ENCODE measurements at places on chromosomes 3 and 15. TPM values are rescaled to one million over a fixed set of nuclear protein-coding genes. Genes with fewer than 3 reads are reported as not detected.

Gene MME
- 24.3 TPM for total RNA-seq

GRCh38 chr3:186477876-186478275 is 66.3 kb downstream of the CRYGS start:
- DNase-seq: no peak

DNA sequence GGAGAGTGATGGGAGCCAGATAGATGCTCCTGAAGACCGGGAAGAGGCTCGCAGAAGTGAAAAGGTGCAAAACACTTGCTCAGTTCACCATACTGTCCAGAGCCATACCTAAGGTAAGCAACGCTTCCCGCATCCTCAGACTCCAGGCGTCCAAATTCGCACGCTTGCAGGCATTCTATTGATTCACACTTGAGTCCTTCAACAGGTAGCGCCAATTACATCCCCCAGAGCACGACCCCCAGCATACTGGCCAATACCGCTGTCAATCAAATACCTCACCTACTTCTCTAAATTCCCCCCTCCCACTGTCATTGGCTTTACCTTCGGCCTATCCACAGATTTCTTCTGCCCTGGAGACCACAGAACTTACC is 361 bp upstream of the STXBP5L start:
- DNase-seq: no peak

DNA sequence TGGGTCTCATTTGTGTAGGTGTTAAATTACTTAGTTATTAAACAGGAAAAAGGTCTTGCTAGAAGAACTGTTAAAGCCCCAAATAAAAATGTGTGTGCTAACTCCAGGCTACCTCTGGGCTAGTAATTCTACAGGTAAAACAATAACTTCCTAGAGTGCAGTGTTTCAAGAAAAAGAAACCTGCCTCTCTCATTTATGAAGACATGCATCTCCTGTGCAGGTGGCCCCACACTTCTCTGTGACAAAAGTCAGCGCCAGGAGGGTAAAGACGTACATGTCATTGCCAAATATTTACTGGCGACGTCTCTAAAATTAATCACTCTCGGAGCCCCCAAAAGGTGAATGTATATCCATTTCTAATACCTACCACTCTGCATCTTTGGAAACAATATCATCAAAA is 131.7 kb downstream of the FOXP1 start:
- no peak for DNase-seq

GRCh38 chr3:111870620-111871019 is 11.6 kb downstream of the PHLDB2 start:
- DNase-seq: no peak

Gene RTP3
- not detected for total RNA-seq

DNA sequence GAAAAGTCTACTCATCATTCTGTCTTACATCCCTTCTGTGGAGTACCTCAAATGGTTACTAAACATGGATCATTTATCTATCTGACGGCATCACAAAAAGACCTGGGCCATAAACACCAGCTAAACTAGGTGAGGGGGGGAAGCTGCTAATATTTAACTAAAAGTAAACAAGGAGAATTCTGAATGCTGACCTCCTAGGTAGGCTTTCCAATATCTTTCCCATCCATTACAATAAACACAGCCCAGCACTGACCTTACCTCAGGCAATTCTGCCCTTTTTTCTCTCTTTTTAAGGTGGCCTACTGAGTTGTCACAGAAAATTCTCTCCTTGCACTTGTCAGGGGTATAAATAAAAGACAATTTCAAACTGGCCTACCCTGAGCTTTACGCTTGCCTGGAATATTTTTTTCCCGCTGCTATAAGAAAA is 33.1 kb downstream of the USF3 start:
- DNase-seq: no peak

Gene ACVR2B
- 5.2 TPM for total RNA-seq

Gene KCTD6
- 8.1 TPM for total RNA-seq

- no peak for DNase-seq
Measured at GRCh38 chr3:77195766-77196545, 156.1 kb downstream of the ROBO2 start.

Gene WNT5A
- total RNA-seq: 16.8 TPM

Gene TIGIT
- total RNA-seq: 1.2 TPM

- DNase-seq: no peak
Measured at GRCh38 chr3:64247991-64248646, 22.9 kb upstream of the PRICKLE2 start.

Gene GRAMD1C
- 5.6 TPM for total RNA-seq

DNA sequence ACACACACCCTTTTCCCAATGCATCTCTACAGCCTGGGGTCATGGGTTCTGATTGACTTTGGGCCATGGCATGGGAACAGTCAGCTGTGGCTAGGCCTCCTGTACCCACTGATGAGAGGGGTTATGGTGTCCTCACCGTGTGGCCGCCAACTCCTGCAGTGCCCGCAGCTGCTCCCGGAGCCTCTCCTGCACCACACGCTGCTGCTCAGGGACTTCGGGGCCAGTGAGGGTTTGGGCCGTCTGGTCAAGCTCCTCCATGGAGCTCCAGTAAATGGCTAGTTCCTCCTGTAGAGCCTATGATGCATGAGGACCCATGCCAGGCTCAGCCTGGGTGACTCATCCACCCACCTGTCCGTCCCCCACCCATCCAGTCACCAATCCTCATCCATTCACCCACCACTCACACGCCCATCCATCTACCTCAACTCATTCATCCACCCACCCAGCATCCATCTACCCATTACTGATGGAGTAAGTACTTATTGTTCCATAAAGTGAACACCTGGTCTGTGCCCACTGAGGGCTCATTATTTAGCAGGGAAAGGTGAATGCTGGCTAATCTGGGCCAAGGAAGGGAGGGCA is 21.6 kb downstream of the SPTBN5 start:
- no peak for DNase-seq

Gene SPESP1
- 1.8 TPM for total RNA-seq

DNA sequence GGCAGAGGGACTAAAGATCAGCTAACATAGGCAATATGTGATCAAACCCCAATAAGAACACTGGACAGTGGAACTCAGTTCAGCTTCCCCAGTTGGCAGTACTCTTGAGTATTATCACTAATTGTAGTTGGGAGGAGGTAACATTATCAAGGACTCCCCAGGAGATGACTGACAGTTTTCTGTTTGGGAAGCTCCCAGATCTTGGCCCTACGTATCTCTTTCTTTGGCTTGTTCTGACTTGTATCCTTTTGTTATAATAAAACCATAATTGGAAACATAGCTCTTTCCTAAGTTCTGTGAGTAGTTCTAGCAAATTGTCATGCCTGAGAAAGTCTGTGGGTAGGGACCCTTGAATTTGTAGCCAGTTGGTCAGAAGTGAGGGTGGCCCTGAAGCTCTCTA is 316.4 kb downstream of the ZNF621 start:
- DNase-seq: no peak
